ENCODE measurements at places on chromosomes 7 and 10.

- DNase-seq, result no peak
These were observed 19.2 kb downstream of the ANKMY2 start for GRCh38 chr7:16626388-16626787.

- DNase-seq, result no peak
These were observed 25.0 kb downstream of the ADARB2 start for GRCh38 chr10:1712314-1712713.

GRCh38 chr7:46982928-46983327, 599.0 kb downstream of the TNS3 start:
- DNase-seq, result no peak

DNA sequence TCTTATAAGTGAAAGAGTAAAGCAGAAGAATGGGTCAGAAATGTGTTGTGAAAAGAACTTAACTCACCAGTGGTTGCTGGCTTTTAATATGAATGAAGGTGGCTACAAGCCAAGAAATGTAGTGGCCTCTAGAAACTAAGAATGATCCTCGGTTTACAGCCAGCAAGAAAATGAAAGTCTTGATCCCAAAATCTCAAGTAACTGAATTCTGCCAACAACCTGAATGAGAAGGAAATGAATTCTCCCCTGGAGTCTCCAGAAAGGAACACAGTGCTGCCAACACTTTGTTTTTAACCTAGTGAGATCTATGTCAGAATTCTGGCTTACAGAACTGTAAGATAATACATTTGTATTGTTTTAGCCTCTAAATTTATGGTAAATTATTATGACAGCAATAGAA, 193.0 kb downstream of the FZD1 start:
- no peak for DNase-seq

- DNase-seq, result peak; percentile 71
These were observed 15.6 kb downstream of the LYZL1 start for GRCh38 chr10:29304264-29304994.

DNA sequence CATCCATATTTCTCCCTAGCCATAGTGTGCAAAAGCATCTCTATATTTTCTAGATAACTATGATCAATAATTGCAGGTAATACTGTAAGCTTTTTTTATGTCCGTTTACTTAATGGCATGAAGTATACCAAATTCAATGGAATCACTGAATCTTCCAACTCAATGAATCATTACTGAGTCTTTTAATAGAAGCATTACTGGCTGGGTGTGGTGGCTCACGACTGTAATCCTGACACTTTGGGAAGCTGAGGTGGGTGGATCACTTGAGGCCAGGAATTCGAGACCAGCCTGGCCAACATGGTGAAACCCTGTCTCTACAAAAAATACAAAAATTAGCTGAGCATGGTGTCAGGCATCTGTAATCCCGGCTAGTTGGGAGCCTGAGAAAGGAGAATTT, 372.5 kb downstream of the BMPER start:
- no peak for DNase-seq

- DNase-seq, result no peak
These were observed 80.9 kb downstream of the SORBS1 start for GRCh38 chr10:95480102-95480900.

DNA sequence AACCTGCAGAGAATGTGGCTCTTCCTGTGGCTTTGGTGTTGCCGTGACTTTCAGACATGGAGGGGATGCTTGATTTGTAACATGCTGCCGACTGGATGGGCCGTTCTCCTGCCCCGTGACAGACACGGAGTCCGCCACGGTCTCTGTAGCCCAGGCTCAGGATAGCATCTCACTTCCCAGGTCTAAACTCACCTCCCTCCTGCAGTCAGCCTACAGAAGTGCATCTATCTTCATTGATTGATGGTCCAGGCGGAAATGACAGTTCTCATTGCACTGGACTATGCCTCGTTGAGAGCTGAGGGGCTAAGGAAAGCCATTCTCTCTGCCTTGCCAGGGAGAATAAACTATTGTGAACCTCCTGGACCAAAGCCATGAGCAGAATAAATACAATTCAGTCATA, 77.5 kb downstream of the CHN2 start:
- DNase-seq, result no peak

DNA sequence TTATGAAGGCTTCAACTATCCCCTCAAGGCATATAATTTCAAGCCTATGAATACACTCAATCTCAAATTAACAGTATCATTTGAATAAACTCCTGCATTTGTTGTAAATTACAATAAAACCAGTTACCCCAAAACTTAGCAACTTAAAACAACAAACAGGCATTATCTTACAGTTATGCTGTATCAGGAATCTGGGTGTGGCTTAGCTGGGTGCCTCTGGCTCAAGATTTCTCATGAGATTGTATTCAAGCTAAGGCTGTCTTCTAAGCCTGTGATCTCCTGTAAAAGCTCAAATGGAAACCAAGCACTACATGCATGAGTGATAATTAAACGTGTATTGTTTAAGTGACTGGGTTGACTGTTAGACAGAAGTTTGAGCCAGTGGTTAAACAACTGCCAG, 341.0 kb upstream of the PHF14 start:
- DNase-seq, result no peak

DNA sequence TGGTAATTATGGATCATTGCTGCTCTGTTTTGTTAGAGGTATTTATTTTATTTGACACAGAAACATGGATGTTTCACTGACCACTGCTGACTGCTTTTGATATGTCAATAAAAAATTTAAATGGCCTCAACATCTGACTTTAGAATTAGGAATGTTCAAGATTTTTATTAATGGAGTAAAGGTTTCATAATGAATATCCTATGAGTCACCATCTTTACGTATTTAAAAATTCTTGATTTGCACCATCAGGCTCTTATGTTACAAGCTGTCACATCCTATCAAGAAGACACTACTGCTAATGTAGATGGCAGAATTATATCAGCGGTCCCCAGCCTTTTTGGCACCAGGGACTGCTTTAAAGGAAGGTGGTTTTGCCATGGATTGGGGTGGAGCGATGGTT, 578.7 kb upstream of the NRP1 start:
- no peak for DNase-seq

GRCh38 chr7:64313740-64314491, at the start of gene ZNF736:
ZNF736 (plus strand) TSS chr7:64313961; CDS start chr7:64314151, 190 bp downstream.
- peak; percentile 91 for DNase-seq

DNA sequence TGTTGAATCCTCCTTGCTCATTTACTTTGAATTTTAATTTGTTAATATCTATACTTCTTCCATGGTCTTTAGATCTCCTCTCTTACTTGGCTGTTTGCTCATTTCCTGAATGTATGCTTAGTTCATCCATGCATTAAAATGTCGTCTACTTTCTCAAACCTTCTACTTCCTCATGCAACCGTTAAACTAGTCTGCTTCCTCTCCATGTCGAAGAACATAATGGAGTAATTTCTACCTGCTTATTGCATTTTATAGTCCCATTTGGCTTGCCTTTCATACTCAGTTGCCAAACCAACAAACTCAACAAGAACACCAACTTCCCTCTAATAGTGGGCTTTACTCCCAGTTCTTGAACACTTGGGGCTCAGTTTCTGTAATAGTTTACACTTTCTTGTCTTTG, 43.8 kb upstream of the SEMA3D start:
- no peak for DNase-seq

- no peak for DNase-seq
These were observed 247.1 kb upstream of the GRB10 start for GRCh38 chr7:51029701-51030191.

DNA sequence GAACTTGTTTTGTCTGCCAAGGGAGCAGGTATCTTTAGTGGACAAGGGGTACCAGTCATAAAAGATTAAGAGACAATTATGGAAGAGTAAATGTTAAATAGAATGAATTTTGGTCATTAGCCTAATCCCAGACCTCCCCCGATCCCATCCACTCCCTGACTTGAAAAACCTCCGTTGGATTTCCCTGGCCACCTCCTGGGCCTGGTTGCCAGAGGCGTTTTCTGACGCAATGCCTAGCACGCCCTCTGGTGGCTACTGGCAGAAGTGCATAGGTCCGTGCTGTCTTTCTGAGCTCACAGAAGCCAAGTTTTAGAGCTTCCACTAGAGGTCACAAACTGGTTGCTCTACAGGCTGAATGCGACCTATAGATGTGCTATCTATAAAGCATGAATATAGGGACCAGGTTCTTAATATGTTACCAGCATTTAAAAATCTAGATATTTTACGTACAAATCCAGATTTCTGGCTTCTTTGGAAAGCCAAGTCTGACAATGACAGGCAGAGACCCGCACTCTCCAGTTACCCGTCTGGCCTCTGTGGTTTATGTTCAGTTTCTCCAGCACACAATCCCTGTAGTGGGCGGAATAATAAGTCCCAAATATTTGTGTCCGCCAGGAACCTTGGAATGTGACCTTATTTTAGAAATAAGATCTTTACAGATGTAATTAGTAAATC, 39.8 kb downstream of the SPOCK2 start:
- peak; percentile 85 for DNase-seq

GRCh38 chr10:95401704-95402469, 111.1 kb upstream of the PDLIM1 start:
- no peak for DNase-seq

DNA sequence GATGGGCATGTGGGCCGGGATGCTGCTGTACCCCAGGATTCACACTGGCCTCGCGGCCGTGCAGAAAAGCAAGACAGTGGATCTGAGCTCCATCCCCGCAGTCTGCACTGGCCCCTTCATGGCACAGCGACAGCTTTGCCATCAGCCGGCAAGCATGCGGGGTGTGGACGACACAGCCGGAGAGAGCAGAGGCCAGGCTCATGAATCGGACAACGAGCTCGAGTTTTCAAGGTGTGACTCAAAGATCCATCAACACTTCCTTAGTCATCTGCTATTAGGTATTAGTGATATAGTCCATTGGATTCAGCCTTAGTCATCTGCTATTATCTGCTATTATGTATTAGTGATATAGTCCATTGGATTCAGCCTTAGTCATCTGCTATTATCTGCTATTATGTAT, 254.7 kb downstream of the KLF6 start:
- DNase-seq, result peak; percentile 84

GRCh38 chr10:101219139-101219945, 9.9 kb downstream of the LBX1 start:
- no peak for DNase-seq

GRCh38 chr10:33145451-33146188, 187.6 kb upstream of the ITGB1 start:
- no peak for DNase-seq

DNA sequence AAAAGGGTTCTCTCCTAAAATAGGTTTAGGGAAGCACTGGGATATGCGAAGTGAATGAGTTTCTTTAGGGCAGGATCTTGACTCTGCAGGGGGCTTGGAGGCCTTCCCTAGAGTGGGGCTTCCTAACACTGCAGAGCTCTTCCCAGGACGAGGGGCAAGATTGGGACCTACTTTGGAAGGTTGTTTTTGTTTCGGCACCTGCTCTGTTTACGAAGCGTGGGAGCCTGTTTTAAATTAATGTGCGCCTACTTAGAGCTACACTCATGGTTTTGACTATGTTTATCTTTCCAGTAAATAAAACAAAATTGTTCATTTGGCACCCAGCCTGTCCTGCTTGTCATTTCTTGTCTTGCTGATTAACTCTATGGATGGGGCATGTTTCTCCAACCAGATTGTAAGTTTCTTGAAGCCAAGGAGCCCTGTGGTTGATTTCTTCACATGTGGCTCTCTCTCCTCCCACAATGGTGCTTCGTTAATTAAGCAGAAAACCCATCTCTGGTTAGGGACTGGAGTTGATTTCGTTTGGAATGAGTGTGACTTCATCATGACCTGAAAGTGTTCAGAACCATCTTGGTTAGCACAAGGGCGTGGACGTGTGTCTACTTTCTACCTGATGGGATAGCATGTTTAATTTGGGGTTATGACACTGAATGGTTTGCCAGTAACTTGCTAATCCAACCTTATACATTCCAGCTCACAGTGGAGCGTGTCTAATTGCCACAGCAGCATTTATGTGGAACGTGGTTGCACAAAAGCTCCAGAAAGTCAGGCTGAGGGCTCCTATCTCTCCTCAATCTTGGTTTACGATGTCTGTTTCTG, 98.1 kb downstream of the TCF7L2 start:
- peak; percentile 83 for DNase-seq

GRCh38 chr7:28140979-28141378, 39.6 kb downstream of the JAZF1 start:
- no peak for DNase-seq

- no peak for DNase-seq
These were observed 131.9 kb downstream of the TMEM26 start for GRCh38 chr10:61321041-61321857.

- DNase-seq, result no peak
These were observed 158.4 kb downstream of the ZMYND11 start for GRCh38 chr10:293636-294035.

DNA sequence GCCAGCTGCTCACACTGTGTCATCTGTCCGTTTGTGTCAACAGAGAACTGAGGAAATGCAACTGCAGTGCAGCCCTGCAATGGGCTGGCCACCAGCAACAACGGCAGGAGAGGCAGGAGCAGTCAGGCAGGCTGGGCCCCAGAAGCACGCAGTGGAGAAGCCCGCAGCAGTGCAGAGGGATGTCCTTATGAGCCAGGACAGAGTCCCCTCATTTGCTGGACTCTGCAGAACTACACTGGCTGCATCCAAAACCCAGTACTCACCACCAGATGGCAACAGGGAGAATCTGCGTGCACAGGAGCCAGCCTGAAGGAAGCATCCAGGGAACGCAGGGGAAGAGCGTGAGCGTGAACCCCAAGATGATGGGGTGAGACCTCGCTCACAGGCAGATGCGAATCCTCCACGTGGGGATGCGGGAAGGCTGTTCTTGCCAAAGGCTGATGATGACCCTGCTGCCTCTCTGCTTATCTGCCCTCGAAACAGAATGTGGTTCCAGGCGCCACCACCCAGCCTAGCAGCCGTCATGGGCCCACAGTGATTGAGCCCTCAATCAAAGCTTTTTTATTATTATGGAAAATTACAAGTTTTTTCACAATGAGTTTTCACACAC, 232.1 kb downstream of the PTPRN2 start:
- DNase-seq, result no peak

- DNase-seq, result peak; percentile 44
These were observed 4.0 kb upstream of the DIP2C start for GRCh38 chr10:693506-693905.

DNA sequence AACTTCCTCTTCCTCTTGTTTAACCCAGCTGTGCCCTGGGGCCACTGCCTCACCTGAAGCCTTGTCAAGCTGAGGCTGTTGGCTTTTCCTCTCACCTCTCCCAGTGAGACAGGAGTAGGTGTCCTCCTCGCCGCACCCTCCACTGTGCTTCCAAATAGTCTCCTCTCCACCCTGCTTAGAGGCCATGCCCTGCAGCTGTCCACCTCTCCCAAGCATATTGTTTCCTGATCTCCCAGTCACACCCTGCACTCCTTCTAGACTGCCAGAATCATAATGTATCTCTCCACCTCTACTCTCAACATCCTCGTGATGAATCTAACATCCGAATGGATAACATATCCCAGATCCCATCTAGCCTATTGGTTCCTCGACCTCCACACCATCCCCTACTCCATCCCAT, 196.3 kb upstream of the GHITM start:
- DNase-seq, result no peak

- DNase-seq, result no peak
These were observed 84.1 kb upstream of the KMT2E start for GRCh38 chr7:104929921-104930320.

All from Caki2 (cell line).